ENCODE measurements at places on chromosomes 2 and 18.

DNA sequence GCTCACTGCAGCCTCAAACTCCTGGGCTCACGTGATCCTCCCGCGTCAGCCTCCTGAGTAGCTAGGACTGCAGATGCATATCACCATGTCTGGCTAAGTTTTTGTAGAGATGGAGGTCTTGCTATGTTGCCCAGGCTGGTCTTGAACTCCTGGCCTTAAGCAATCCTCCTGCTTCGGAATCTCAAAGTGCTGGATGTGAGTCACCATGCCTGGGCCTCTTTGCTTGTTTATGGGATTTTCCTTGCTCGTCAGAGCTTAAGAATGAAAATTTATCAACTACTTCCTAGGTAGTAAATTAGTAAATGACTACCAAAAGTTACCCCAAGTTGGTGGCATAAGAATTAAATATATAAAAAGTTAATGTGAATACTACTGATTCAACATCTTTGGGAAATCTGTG, 51.0 kb downstream of the ACTR3 start:
- no peak for DNase-seq

DNA sequence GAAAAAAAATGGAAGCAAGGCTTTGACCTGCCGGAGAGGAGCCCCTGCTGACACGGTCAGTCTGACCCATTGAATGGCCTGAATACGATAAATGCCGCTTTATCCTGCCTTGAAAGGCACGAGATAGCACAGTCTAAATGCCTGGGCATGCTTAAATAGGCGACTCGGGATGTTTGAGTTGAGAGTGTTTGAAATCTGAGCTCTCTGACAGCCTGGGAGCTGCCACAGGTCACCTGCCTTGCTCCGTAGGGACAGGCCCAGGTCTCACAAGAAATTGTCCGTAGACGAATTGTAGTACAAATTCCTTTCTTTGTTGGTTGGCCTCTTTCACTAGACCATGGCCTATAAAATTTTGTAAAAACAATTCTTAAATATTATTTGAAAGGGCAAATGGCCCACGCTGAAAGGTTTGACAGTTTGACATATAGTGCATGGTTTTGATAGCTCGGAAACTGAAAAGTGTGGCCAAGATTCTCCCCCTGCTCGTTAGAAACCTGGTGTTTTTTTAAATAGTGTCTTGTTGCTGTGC, 72.8 kb downstream of the MEIS1 start:
- DNase-seq: no peak

DNA sequence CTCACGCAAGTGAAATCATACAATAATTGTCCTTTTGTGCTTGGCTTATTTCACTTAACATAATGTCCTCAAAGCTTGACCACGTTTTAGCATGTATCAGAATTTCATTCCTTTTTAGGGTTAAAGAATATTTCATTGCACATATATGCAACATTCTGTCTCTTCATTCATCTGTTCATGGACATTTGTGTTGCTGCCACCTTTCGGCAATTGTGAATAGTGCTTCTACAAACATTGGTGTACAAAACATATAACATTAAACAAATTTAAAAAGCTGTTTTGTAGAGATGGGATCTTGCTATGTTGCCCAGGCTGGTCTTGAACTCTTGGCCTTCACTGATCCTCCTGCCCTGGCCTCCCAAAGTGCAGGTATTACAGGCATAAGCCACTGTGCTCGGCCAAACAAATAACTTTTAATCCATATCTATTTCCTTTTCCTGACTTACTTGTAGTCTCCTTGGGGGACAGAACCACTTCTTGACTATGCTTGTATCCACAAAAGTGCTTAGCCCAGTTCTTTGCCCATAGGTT, 209.3 kb downstream of the SLC4A3 start:
- no peak for DNase-seq

- no peak for DNase-seq
Observed at GRCh38 chr18:34749721-34750120, 39.6 kb downstream of the DTNA start.

DNA sequence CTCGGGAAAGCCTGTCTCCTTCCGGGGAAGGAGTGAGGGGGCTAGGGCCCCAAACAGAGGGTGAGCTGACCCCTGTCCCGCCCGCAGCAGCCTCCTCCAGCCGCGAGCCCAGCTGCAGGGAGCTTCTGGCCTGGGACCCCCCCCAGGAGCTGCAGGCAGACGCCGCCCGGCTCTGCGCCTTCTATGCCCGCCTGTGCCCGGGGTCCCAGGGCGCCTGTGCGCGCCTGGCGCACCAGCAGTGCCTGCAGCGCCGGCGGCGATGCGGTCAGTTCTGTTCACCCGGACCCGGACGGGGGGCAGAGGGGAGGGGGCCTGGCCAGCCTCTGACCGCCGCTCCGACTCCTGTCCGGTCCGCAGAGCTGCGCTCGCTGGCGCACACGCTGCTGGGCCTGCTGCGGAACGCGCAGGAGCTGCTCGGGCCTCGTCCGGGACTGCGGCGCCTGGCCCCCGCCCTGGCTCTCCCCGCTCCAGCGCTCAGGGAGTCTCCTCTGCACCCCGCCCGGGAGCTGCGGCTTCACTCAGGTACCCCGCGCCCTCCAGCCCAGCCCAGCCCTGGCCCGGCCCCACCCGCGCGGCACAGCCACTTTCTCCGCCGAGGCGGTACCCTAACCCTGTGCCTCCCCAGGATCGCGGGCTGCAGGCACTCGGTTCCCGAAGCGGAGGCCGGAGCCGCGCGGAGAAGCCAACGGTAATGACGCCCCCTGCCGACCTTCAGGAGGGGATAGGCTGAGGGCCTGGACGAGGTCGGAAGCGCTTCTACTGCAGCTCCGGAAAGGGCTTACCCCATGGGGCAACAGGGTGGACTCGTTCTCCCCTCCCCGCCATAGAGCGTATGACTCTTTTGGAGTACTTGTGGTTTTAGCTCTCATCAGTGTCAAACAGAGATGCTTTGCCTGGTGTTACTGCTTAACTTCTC, 2.0 kb upstream of the CHRND start:
- no peak for DNase-seq

DNA sequence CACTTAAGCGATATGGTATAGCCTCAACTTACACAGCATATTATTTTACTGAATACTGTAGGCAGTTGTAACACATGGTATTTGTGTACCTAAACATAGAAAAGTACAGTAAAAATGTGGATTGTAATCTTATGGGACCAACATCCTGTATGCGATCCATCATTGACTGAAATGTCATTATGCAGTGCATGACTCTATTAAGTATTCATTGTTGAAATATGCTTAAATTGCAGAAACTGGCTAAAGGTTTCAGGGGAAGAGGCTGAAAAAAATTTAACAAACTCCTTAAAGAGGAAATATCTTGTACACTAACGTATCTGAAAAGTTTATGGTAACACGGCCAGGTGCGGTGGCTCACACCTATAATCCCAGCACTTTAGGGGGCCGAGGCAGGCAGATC, 214.1 kb upstream of the PARD3B start:
- DNase-seq: no peak

- DNase-seq: no peak
Observed at GRCh38 chr2:216372761-216373291, 543 bp upstream of the MARCHF4 start.

DNA sequence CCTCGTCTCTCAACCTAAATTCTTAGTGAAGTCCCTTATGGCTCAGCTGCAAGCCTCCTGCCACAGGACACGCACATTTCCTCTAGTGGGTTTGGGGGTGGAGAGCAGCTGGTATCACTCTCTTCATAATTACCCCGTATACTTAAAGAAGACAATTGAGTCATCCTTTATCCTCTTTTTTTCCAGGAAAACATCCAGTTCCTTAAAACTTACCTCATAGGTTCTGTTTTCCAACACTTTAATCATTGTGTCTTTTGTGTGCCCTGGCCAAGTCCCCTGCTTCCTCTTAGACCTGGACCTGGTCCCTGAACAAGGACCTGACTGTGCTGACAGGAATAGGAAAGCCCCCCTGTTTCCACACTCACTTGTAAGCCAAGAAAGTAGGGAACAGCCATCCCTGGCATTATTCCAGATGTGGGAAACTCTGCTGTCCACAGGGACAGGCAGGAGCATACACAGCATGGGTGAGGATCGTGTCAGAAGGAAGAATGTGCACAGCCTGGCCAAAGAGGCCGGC, 42.3 kb upstream of the MYO1B start:
- DNase-seq: peak; percentile 28

DNA sequence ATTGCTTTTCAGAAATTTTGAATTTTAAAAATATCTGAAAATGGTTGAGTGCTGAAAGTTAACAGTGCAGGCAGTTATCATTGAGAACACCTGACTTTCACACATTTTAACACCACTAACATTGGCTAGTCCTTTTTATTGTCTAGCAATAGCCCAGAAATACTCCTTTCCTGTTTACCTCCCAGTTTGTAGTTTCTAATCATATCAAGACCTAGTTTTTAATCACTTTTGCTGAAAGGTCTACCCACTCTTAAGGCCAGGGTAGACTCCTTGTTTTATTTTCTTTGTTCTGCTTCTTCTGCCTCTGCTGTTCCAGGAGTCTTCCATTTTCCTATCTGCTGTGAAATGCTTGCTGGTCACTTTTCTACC, 72.1 kb downstream of the UBE2E3 start:
- no peak for DNase-seq

DNA sequence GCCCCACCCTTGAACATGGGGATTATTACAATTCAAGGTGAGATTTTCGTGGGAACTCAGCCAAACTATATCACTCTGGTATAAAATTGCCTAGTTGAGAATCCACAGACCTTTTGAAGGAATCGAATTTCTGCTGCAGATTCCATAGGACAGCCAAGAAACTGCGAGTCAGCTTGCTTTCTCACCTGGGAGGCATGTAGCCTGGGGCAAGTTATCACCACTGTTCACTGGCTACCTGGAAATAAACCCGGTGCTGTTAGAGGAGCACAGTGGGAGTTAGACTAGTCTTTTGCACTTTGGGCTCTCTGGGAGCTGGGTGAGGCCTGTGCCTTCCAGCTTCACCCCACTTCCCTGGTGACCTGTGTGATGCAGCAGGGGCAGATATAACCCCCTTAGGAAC, 1043.5 kb downstream of the TDRD15 start:
- no peak for DNase-seq

DNA sequence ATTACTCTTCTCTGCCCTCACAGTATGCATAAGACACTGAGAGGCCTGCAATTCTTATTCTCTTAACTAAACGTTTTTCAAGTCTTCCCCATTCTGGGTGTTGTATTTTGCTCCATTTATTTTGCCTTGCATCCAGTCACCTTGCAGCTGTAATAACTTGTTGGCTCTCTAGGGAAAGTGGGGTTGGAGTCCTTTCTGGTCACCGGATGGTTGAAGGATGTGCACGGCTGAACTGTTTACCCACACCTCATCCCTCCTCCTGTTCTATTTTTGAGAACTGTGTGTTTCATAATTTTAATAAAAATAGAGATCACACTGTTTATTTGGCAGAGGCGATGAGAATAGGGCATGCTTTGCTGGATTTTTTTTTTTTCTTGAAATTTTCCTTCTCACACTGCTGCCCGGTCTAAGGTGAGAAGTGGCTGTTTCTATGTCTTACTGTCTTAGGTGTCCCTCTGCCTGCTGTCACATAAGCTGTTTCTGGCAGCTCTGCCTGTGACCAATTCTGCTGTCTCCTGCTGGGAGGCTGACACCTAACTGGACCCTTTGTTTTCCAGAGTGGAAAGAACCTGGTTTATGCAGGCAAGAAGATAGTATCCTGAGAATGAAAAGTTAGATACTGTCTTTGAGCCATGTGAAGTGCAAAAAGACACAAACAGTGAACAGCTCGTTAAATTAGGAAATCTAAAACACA, 342.6 kb downstream of the DPP10 start:
- DNase-seq: no peak

DNA sequence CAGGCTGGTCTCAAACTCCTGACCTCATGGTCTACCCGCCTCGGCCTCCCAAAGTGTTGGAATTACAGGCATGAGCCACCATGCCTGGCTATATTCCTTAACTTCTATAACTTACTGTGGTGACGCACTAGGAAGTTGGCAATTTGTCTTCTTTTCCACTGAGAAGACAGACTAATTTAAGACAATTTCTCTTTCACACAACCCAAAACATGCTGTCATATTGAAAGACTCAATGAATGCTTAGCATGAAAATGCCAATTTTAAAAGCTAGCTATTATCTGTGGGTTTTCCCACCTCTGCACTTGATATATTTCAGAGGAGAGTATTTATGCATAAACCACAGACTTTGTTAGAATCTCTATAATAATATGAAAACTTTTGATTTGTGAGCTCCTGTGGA, 84.5 kb downstream of the ERBB4 start:
- no peak for DNase-seq

- DNase-seq: no peak
Observed at GRCh38 chr2:16277117-16277516, 336.8 kb downstream of the MYCN start.

DNA sequence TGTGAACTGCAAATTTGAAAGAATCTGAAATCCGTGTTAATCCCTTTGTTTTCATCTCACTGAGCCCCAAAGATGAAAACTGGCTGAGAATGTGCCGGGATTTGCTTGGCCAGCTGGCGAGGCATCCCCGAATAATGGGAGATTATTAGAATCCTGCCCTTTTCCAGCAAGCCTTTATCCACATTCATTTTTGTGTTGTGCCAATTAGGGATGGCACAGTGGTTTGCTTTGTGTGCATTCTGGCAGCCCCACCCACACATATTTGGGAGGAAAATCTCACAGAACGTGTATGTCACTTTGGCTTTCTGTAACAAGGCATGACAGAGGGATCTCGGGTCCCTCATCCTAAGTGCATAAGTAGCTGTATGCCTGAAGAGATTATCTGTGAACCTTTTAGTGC, 405.8 kb upstream of the FAM98A start:
- no peak for DNase-seq

- DNase-seq: no peak
Observed at GRCh38 chr2:75088791-75089190, 110.5 kb downstream of the TACR1 start.

DNA sequence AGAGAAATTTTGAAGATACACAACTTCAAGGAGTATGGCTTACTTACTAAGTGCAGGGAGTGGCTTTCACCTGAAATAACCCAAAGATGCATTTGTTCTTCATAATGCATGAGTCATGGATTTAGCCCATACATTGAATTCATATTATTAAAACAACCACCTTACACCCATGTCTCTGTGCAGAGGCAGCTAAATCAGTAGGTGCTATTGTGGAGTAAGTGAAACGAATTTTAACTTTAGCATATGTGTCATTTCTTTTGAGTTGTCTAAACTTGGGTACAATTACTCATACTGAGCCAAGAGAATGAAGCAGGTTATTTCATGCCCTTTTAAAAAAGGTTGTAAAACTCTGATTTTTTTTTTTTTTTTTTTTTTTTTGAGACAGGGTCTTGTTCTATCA, 11.0 kb upstream of the ANKRD29 start:
- DNase-seq: no peak

DNA sequence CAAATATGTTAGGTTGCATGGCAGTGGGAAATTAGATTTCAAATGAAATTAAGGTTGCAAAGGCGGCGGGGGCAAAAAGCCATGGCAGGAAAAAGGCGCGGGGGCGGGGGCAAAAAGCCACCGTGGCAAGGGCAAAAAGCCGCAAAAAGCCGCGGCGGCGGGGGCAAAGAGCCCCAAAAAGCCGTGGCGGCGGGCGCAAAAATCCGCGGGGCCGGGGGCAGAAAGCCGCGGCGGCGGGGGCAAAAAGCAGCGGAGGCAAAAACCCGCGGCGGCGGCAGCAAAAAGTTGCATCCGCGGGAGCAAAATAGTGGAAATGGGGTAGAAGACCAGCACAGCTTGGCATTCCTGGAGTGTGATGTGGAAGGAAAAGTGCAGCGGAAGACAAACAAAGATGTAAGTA, 417.1 kb downstream of the ANKRD30B start:
- DNase-seq: no peak

Measured in effector memory CD8-positive, alpha-beta T cell (primary cell).